CD4-positive, alpha-beta T cell treated with Interleukin-21 for 1 hour (primary cell): ENCODE measurements at places on chromosomes 1 and 21.

DNA sequence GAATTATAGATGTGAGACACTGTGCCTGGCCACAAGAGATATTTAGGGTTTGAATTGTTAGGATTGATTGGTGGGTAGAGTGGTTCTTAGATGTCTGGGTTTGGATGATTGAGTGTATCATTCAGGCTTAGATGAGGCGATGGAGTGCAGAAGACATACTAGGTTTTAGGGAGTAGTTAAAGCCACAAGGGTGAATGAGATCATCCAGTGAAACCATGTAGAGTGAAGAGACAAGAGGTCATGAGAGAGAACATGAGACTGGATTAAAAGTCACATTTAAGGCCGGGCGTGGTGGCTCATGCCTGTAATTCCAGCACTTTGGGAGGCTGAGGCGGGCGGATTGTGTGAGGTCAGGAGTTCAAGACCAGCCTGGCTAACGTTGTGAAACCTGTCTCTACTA is 37.2 kb downstream of the ZFYVE9 start:
- DNase-seq = no peak

- peak; percentile 64 for DNase-seq
Measured at GRCh38 chr1:91712981-91713841, 172.7 kb downstream of the TGFBR3 start.

DNA sequence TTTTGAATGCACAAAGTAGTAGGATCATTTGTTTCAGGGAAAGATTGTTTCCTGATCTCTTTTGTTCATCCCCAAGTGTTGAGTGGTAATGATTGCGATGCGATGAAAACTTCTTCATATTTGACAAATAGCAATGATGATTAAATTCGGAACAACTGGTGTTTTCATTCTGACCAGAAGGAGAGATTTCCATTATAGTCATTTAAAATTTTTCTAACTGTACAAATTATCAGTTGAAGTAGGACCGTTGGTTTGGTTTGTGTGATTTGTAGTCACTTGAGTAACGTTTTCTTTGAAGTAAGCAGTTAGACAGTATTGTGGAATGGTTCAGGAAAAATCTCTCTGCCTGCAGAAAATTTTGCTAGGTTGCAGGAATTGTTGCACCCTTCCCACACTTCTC is 5.9 kb downstream of the NFYC start:
- no peak for DNase-seq

- DNase-seq = no peak
Measured at GRCh38 chr1:70090141-70090540, 115.2 kb downstream of the LRRC40 start.

DNA sequence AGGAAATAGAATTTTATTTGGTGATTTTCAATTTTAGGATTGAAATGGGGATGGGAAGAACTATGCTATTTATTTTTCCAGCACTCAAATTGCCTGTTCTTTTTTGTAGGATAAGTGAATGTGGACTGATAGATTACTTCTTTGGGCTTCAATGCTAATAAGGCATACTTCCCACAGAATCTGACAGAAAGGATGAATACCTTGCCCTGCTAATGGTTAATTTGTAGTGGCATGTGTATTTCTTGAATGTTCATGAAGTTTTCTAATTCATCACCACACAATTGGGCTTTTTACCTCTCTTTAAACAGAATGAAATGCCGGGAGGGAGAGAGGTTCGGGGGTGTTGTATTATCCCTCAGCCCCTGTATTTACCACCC is 369.1 kb upstream of the ADGRL2 start:
- no peak for DNase-seq

DNA sequence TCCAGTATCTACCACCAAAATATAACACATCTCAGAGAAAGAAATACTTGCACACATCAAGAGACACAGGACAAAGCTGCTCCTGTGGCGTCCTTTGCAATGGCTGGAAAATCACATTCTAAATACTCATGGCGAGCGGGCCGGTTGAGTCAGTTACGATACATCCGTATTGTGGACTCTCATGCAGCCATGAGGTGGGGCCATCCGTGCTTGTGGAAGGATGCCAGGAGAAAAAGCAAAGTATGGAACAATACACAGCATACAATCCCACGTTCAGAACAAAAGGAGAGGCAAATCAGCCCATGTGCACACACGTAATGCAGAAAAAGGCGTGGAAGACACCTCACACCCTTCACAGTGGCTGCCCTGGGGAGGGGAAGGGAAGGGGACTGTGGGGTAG is 13.1 kb downstream of the ATP13A2 start:
- no peak for DNase-seq

- no peak for DNase-seq
Measured at GRCh38 chr1:226672339-226672762, 66.7 kb downstream of the ITPKB start.

- no peak for DNase-seq
Measured at GRCh38 chr1:1282998-1283397, 2.8 kb downstream of the SCNN1D start.

DNA sequence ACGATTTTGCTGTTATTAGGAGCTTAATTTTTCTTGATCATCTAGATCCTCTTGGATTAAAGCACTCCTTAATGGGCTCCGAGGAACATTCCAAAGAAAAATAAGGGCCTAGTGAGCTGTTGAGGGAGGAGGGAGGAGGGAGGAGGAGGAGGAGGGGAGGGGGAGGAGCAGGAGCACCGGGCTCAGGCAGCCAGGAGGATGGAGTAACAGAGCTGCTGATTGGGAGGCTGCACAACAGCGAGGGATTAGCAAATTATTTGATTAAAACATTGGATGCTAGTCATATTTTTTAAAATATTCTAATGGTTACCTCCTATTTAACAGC is 302.1 kb upstream of the RRP15 start:
- DNase-seq = no peak

GRCh38 chr1:85411567-85412305 is 53.2 kb downstream of the DDAH1 start:
- DNase-seq = no peak

- no peak for DNase-seq
Measured at GRCh38 chr21:39345440-39345839, 3.4 kb downstream of the HMGN1 start.

GRCh38 chr1:113007706-113008364 is 51.8 kb upstream of the SLC16A1 start:
- DNase-seq = no peak

DNA sequence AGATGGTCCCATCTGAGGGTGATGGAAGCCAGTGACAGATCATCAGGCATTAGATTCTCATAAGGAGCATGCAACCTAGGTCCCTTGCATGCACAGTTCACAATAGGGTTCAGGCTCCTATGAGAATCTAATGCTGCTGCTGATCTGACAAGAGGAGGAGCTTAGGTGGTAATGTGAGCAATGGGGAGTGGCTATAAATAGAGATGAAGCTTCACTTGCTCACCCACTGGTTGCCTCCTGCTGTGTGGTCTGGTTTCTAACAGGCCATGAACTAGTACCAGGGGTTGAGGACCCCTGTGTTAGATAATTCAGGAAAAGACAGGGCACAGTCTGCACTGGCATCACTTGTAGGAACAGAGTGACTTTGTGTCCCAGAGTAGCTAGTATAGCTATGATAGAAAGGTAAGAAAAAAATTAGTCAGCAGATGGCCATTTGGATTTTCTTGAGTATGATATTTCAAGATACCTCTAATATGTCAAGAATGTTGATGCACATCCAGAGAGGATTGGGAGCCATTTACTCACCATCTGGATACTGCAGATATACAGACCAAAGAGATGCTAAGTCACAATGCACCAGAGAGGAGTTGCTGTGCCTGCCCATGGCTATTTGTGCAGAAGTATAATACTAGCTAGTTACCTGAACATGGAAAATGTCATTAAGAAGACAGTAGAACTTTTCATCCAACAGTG is 53.6 kb downstream of the ADCY10 start:
- DNase-seq = no peak

DNA sequence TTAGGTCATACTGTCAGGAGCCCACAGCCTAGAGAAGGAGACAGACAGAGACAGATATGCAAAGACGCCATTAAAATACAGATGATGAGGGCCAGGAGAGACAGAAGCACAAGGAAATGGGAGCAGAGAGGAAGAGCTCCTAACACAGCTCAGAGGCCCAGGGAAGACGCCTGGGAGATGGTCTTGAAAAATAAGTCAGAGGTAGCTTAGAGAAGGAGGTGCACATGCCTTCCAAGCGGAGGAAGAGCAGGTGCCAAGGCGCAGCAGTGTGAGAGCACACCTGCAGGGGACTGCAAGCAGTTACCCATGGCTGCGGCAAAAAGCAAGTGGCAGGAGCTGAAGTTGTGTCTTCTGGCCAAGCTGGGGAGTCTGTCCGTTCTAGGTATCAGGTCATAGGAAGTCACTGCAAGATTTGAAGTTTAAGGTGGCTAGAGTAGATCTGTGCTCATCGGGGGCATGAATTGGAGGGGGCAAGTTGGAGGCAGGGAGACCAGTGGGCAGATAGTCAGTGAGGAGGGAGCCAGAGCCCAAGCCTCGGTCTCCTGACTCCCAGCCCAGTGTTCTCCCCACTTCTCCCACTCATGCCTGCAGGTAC is 1.3 kb upstream of the TRABD2B start:
- DNase-seq = no peak

DNA sequence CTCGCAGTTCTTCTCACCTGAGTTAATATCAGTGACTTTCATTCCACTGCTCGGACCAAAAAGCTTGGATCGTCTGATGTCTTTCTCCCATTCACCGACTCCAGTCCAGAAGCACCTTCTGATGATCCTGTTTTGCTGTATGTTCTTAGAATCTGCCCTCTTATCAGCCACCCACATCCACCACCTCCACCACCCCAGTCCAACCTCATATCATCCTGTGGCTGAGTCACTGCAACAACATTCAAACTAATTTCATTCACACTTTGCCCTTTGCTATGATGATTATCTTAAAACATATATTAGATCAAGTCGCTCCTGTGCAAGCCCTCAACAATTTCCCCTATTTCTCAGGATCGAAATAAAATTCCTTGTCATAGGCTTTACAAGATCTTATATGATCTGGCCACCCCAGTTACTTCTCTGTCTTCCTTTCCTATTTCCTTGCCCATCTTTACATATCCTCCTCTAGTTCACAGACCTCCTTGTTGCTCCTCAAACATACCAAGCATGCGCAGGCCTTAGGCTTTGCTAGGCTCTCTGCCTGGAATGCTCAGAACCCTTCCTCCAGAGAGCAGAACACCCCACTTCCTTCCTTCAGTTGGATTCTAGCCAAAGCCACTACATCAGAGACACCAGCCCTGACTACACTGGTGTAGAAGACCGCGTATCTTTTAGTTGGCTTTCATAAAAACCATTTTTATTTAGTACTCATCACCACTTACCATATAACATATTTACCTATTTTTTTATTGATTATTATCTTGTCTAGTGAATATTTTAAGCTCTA is 335.7 kb upstream of the GREM2 start:
- DNase-seq = no peak

DNA sequence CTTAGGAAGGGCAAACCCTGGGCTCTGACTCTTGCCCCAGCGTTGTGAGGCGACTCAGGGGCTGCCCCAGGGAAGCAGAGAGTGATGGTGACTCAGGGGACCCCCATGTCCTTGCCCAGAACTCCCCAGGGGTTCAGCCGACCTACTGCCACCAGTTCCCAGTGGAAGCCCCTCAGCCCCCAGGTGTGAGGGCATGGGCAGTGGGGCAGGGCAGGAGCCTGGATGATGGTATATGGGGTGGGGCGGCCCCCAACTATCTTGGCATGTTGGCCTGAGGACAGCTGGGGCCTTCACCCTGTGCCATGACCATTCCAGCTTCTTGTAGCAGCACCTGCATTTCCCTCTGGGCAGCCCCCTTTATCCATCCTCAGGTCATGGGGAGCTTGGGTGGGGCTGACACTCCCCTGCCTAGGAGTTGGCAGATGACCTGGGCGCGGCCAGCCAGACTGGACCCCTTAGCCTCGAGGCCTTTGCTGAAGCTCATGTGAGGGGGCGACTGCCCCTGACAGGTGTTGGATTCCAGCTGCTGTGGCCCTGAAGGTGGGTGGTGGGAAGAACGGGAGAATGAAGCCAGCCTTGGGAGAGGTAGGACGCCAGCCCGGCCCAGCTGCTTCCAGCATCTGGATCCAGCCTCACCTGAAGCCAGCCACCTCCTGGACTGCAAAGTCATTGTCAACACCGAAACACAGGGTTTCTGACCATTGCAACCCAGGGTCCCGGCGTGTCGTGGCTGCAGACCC is 1.8 kb upstream of the FNDC10 start:
- no peak for DNase-seq

- DNase-seq = no peak
Measured at GRCh38 chr21:25964015-25964414, 206.6 kb downstream of the APP start.

- no peak for DNase-seq
Measured at GRCh38 chr1:77686796-77687518, 4.5 kb upstream of the ZZZ3 start.

DNA sequence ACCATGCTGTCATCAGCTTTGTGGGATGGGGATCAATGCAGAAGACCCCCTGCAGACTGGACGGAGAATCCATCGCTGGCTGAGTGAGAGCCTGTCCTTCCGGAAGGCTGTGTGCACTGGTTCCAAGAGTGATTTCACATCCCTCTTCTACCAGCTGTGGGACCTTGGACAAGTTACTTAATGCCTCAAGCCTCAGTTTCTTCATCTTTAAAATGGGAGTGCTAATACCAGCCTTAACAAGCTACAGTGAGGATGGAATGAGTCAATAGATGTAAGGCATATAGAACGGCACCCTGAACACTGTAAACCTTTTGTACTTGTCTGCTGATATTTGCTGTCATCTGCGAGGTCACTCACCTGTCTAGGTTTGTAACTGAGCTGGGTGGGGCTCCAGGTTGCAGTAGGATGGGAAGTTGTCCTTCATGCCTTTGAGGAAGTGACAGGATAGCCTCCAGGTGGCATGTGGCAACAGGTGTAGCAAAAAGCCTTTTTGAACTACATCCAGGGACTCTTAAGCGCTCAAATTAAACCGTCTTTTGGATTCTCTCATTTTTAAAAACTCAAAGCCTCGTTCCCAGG is 27.5 kb downstream of the TMEM51 start:
- DNase-seq = no peak

- no peak for DNase-seq
Measured at GRCh38 chr1:32179193-32179442, 357 bp upstream of the TXLNA start.

GRCh38 chr1:212586206-212587015 is 22.1 kb upstream of the ATF3 start:
- DNase-seq = no peak

DNA sequence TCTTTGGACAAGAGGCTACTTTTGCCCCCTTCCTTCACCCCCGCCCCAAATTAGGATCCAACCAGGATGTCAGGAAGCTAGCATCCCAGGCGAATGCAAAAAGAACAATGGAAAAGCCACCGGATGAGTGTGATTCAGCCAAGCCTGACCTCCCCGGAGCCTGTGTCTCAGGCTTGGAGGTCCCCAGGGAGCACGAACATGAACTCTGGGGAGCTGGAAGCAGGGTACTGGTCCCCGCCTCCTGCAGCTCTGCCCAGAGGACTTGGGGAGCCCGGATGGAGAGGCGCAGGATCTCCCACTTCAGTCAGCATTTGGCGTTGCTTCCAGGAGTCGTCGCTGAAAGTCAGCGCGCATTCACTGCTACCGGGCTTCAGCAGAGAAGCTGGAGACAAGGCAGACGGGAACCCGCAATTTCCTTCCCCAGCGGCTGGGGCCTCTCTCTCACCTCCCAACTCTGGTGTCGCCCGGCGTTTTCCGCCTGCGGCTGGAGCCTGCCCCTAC is 1.8 kb upstream of the TBX15 start:
- no peak for DNase-seq

GRCh38 chr21:41877901-41878830 is 978 bp downstream of the PRDM15 start:
- DNase-seq = peak; percentile 33

GRCh38 chr1:59012378-59012777 is 228.5 kb upstream of the JUN start:
- DNase-seq = no peak
